ENCODE measurements at places on chromosomes 12 and 14. TPM values are rescaled to one million over a fixed set of nuclear protein-coding genes. Genes with fewer than 3 reads are reported as not detected.

DNA sequence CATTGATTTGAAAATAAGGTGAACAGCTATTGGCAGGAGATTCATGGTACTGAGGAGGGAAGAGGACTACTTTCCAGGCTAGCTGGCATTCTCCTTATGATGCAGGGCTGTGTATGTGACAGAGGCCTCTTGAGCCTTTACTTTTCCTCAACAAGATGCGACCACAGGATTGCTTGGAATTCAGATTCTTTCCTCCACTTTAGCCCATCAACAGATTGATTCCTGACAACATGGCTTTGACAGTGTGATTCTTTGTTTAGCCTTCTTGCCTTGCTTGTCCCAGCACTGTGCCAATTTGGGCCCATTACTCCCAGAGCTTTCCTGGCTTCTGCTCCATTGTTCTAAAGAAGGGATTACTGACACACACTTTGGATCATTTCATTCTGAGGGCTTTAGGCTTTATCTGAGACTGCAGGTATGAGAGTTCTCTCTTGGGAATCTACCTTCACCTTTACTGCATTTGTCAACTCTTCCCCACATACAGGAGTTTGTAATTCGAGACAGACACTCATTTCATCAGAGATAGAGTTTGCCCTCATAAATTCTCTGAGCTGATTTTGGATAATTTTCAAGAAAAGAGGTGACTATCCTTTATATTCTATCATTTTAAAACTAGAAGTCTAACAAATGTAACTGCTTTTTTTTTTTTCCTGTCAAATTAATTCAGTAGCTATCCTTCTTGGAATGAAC is 206.4 kb upstream of the GZMB start:
- H3K36me3 ChIP-seq = no peaks in the 10 kb centered on the region
- DNase-seq = no peak
- H3K4me3 ChIP-seq = no peak overlapping the region
- no peaks in the 10 kb centered on the region for H3K27me3 ChIP-seq

DNA sequence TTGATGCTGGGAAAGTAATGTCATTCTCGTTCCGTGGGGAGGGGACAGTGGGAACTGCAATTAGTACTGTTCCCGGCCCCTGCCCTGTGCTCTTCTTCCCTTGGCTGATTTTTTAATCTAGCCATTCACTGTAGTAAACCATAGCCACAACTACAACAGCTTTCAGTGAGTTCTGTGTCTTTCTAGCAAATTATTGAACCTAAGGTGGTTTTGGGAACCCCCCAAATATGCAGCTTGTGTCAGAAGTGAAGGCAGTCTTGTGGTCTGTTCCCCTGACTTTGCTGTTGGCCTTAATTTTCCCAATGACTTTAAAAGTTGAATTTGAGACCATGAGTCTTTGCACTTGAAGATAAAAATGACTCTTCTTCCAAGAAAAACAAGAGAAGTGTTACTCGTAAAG is 114.3 kb upstream of the ETV6 start:
- H3K36me3 ChIP-seq = no peaks in the 10 kb centered on the region
- no peaks in the 10 kb centered on the region for H3K4me1 ChIP-seq
- no peaks in the 10 kb centered on the region for H3K27me3 ChIP-seq
- H3K4me3 ChIP-seq = no peak overlapping the region
- DNase-seq = no peak

- no peaks in the 10 kb centered on the region for H3K27me3 ChIP-seq
- peaks cover 72% of the 10 kb centered on the region for H3K36me3 ChIP-seq
- H3K4me3 ChIP-seq = no peak overlapping the region
- DNase-seq = no peak
- H3K27ac ChIP-seq = no peak overlapping the region
These were observed 18.6 kb downstream of the AGAP2 start for GRCh38 chr12:57719777-57720605.

Gene SLC5A8
- total RNA-seq = not detected

GRCh38 chr14:58862416-58863160 is 224.8 kb downstream of the DACT1 start:
- no peaks in the 10 kb centered on the region for H3K4me1 ChIP-seq
- no peaks in the 10 kb centered on the region for H3K36me3 ChIP-seq
- no peak overlapping the region for H3K27ac ChIP-seq
